Myometrial cell (primary cell): ENCODE measurements at places on chromosomes 2 and 18. TPM values are rescaled to one million over a fixed set of nuclear protein-coding genes. Genes with fewer than 3 reads are reported as not detected.

The LHCGR gene
- total RNA-seq: not detected in 2 replicates

The TUBB6 gene
- total RNA-seq: 878 and 1,411 TPM in 2 replicates

The ANKRD62 gene
- total RNA-seq: not detected in 2 replicates

The TEX51 gene
- not detected in 2 replicates for total RNA-seq

The GNAL gene
- 0.29 TPM in 1 of 2 replicates, not detected in the other for total RNA-seq

The TTLL4 gene
- 6.6 and 9.6 TPM in 2 replicates for total RNA-seq

The UGT1A9 gene
- not detected in 2 replicates for total RNA-seq

The PLA2R1 gene
- total RNA-seq: 5.1 and 5.5 TPM in 2 replicates

The TMEM198 gene
- total RNA-seq: 0.53 and 3.5 TPM in 2 replicates

The C2orf80 gene
- not detected in 2 replicates for total RNA-seq

The PROC gene
- total RNA-seq: not detected in 2 replicates

The ELAC1 gene
- total RNA-seq: 6.4 and 7.5 TPM in 2 replicates

The KCNG2 gene
- 1.2 and 3.0 TPM in 2 replicates for total RNA-seq

The NEUROD1 gene
- not detected in 2 replicates for total RNA-seq

The IAH1 gene
- total RNA-seq: 88.5 and 98.9 TPM in 2 replicates

The IL1RL1 gene
- 0.29 and 2.5 TPM in 2 replicates for total RNA-seq

The RAX gene
- not detected in 2 replicates for total RNA-seq
